Retina (tissue), 1 donor: ENCODE measurements at places on chromosomes 16 and 17.
A peak's percentile ranks its signal among the peaks of the same experiment; 100 is the strongest.

DNA sequence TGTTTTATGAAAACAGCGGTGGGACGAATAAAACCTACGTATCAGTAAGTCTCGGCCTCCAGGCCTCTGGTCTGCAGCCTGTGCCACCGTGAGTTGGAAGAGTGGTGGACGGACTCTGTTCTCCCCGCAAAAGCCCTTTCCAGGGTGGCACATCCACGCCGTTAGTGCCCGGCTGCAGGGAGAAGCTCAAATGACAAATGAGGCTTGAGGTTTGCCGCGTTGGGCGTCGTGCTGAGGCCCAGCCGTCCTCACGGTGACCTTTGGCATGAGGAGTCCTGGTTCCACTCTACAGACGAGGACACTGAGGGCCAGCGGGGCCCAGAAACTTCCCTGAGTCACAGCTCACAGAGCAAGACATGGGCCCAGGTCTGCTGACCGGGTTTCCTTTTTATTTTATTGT lies 40.2 kb downstream of the JPH3 start:
- DNase-seq, result no peak

GRCh38 chr16:84768061-84768807 lies 51.6 kb upstream of the CRISPLD2 start:
- no peak for DNase-seq

DNA sequence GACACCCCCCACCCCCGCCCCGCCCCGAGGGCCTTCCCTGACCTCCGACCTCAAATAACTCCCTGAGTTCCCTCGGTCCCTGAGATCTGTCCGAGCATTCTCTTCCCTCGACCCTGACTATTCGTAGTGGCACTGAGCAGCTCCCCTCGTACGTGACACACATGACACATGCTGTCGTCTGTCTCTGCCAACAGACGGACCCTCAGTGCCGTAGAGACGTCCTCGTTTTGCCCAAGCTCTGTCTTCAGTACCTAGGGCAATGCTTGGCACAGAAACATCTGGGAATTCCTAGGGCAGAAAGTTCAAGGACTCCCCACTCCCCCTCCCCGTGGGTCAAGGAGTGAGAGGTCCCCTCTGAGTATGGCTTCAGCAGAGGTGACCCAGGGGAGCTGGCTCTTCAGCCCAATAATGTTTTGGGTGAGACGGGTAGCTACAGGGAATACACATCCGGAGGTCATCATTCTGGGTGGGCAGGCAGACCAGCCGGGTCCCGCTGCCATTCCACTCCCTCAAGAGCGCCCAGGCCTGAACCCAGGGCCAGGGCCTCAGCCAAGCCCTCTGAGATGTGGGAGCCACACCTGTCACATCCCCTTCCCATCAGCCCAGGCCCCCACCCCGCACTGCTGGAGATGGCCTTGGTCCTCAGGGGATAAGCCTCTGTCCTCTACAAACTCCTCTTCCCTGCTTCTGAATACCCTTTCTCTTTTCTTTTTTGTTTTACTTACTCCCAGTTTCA lies 671 bp upstream of the FADS6 start:
- no peak for DNase-seq

- DNase-seq, result no peak
These were observed 26.7 kb downstream of the VPS35L start for GRCh38 chr16:19582050-19582831.

DNA sequence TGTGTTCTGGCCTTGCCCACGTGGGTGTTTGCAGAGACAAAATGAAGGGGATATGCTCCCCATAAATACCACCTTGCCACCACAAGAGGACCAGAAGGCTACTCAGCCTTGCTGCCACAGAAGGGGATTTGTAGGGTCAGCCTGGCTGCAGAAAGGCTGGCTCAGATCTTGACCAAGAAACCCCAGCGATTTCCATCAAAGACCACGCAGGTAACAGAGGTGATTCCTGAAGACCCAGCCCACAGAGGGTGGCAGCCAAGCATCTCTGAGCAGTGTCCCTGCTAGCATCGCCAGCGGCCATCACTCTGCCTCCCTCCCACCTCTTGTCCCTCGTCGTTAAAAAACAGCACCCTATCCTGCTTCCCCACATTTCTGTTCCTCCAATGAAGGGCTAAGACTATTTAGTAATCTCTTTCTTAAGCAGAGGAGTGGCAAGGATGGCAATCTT lies 54.9 kb downstream of the BEAN1 start:
- DNase-seq, result no peak

DNA sequence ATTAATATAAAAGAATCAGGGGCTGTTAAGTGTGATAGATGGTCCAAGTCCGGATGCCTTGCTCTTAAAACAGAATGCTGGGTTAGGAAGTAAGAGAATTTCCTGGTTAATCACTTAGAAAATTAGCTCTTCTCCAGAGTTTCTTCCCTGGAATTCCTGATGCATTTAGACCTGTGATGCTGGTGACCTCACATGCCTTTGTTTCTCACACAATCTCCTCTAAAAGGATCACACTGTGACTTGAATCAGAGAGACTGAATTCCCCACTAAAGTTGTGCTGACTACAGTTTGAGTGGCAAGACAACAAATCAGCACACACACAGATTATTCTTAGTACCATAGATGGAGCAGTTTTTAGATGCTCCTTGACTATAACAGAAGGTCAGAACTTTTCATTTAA lies 4.4 kb upstream of the RNF43 start:
- DNase-seq, result no peak

DNA sequence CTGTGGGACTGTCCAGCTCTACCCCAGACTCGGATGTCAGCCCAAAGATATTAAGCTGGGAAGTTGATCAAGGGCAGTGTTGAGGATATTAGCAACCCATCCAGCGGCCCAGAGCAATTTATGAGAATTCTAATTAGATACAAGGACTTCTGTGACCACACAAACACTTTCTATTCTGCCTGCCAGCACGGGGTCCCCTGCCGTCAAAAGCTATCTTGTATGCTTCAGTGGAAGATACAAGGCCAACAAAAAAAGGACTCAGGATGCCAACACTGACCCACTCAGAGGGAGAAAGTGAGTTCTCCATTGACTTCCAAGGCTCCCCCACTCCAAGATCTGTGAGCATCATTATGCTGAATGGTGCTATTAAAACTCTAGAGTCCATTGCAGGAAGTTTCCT lies 390.7 kb downstream of the GRIN2A start:
- DNase-seq, result peak; percentile 92

GRCh38 chr16:56989988-56990387 lies 631 bp downstream of the NLRC5 start:
- no peak for DNase-seq

DNA sequence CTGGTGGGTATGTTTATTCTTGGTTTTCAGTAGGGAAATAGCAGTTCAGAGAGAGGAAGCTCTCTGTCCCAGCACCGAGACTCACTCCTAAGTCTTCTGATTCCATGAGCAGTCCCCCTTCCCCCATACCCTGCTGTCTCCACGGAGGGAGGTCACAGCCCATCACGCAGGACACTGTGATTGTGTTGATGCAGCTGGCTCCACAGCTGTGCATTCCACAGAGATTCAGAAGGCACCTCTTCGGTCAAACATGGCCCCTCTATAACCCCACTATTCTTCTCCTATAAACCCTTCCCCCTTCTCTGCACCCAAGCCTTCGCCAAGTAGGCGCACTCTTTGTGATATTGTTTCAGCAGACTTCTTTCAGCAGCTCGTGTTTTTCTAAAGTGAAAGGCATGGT lies 104.3 kb upstream of the HLF start:
- no peak for DNase-seq

DNA sequence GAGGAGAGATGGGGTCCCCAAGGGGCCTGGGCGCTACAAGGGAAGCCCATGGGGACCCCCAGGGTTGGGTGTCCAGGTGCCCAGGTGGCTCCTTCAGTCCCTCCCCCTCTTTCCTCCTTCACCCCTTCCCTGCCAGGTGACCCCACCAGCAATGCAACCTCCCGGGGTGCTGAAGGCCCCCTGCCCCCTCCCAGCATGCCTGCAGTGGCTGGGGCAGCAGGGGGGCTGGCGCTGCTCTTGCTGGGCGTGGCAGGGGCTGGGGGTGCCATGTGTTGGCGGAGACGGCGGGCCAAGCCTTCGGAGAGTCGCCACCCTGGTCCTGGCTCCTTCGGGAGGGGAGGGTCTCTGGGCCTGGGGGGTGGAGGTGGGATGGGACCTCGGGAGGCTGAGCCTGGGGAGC lies 4.0 kb downstream of the EFNB3 start:
- no peak for DNase-seq

DNA sequence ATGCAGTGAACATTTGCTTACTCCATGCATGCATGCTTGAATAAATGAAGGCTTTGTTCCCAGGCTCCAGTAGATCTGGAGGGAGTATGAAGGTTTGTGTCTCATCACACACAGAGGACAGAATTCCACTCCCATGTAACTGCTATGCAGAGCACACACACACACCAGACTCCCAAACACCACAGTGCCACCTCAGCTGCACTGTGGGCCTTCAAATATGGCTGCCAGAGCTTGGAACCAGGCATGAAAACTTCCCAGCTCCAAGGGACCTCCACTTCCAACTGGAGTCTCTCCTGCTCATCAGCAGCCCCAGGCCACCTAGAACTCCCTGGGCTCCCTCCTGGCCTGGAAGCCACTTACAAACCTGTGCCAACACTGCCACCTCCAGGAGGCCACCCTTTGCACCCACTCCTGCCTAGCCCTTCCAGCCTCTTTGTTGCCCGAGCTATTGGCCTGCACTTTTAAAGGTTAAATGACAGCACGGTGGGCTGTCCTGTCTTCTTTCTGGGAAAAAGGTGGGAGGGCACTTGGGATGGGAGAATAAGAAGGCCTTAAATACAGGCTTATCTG lies 151.2 kb downstream of the ZNF423 start:
- DNase-seq, result no peak

GRCh38 chr16:87040169-87041117 lies 276.7 kb downstream of the C16orf95 start:
- DNase-seq, result no peak

GRCh38 chr16:57479205-57479975 lies 6.9 kb downstream of the DOK4 start:
- DNase-seq, result peak; percentile 67

DNA sequence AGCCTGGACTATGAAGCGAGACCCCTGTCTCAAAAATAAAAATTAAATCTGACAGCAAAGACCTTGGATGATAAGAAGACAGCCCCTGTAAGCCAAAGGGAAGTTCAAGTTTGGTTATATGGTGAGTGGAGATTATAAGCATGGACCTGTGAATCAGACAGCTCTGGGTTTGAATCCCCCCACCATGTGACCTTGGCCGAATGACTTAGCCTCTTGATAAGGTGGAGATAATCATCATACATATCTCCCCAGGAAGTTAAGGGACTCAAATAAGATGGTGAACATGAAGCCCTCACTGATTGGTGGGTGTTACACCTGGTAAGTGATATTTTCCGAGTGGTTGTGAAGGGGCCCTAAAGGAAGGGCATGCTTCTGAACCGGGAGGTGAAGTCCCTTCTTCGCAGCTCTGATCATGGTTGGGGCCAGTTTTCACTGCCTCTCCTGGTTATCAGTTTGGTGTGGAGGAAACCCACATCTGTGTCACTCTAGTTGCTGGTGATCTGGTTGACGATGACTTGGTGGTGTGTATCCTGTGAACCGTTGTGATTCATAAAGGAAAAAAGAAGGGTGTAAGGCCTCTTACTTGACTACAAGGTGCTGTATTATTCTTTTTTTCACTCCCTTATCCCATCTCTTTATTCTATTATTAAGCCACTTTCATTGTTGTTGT lies 61.7 kb upstream of the CLEC18A start:
- no peak for DNase-seq
